ENCODE measurements at places on chromosomes 16 and 17.

- H3K27me3 ChIP-seq: no peaks in the 10 kb centered on the region
- no peak for DNase-seq
- no peak overlapping the region for H3K27ac ChIP-seq
- H3K4me3 ChIP-seq: no peak overlapping the region
Observed at GRCh38 chr16:59683709-59684108, 949.6 kb upstream of the GOT2 start.

- DNase-seq: no peak
- no peaks in the 10 kb centered on the region for H3K4me1 ChIP-seq
- no peak overlapping the region for H3K27ac ChIP-seq
- no peak overlapping the region for H3K4me3 ChIP-seq
- no peaks in the 10 kb centered on the region for H3K27me3 ChIP-seq
Observed at GRCh38 chr17:38844261-38844757, 9.2 kb downstream of the RPL23 start.

GRCh38 chr16:80006241-80007215, 406.0 kb upstream of the MAF start:
- no peak overlapping the region for H3K4me3 ChIP-seq
- H3K27ac ChIP-seq: no peak overlapping the region
- no peak for DNase-seq
- no peaks in the 10 kb centered on the region for H3K4me1 ChIP-seq
- no peaks in the 10 kb centered on the region for H3K36me3 ChIP-seq

GRCh38 chr16:12362482-12363458, 386.2 kb downstream of the SNX29 start:
- H3K27me3 ChIP-seq: no peaks in the 10 kb centered on the region
- peak overlapping the region; percentile 7 for H3K4me3 ChIP-seq
- peaks cover 35% of the 10 kb centered on the region for H3K36me3 ChIP-seq
- no peak overlapping the region for H3K27ac ChIP-seq

GRCh38 chr17:36939802-36940312, 2.6 kb downstream of the LHX1 start:
- DNase-seq: no peak
- H3K4me3 ChIP-seq: no peak overlapping the region
- H3K36me3 ChIP-seq: peaks cover 9% of the 10 kb centered on the region

DNA sequence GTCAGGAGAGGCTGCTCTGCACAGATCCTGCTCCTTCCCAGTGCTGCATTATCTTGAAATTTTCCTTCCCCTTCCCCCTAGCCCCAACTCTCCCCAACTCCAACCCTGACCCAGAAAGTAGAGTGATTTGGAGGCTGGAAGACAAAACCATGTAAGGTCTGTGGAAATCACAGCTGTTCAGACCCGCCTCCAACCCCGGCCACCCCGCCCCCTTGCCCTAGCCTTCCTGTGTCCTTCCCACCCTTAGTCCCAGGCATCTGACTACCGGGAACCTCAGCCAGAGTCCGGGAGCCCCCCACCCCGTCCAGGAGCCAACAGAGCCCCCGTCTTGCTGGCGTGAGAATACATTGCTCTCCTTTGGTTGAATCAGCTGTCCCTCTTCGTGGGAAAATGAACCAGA, at the start of gene AOC3:
TSS of gene AOC3 (plus strand) at position 246 of the 400 bp plus-strand sequence. CDS start at position 391, 145 bp downstream.
- no peak within 1 kb of the TSS for H3K4me3 ChIP-seq
- H3K27ac ChIP-seq: peak within 1 kb of the TSS; percentile 83
- no peak for DNase-seq
- H3K4me1 ChIP-seq: peaks cover 4% of the 10 kb centered on the region
- peaks cover 3% of the 10 kb centered on the region for H3K36me3 ChIP-seq
